Activated CD4-positive, alpha-beta memory T cell treated with anti-CD3 and anti-CD28 coated beads for 36 hours (primary cell): ENCODE measurements at places on chromosomes 2 and 18.

GRCh38 chr18:10490401-10491165 lies 35.2 kb upstream of the NAPG start:
- DNase-seq = peak; percentile 80

- DNase-seq = no peak
These were observed 8.8 kb upstream of the PRSS56 start for GRCh38 chr2:232511336-232511890.

- no peak for DNase-seq
These were observed 129.5 kb downstream of the MSTN start for GRCh38 chr2:189933041-189933440.

- no peak for DNase-seq
These were observed 756 bp upstream of the PTPN4 start for GRCh38 chr2:119758881-119759450.

DNA sequence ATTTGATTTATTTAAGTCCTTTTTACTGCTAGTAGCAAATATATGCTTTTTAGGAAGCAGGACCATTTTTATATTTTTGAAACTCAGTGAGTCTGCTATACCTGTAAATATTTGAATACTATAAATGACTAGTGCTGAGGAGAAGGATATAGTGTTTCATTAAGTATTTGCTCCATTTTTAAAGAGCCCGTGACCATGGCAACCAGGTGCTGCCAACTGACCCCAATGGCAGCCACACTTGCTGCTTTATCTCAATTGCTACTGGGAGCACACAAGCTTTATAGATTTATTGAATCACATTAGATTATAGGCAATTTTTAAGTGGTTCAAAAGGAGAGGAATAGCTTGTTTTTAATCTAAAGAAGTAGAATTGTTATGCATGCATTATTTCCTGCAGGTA lies 142.0 kb downstream of the SCG2 start:
- no peak for DNase-seq

DNA sequence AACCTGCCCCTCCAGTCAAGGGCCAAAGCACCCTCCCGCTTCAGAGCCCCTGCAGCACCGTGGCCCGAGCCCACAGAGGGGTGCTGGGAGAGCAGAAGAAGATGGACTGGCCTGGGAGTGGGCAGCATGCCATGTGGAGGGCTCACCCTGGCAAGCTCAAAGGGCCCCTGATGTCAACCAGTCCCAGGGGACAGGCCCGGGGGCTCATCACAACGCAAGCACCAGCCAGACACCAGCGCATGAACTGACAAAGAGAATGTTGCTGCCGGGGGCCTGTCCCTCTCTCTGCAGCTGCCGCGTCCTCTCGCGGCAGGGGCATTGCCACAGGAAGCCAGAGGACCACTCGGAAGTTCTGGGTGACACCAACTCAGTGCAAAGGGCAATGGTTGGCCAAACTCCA lies 30.3 kb upstream of the BIN1 start:
- no peak for DNase-seq

GRCh38 chr2:85523062-85523902 lies 15.7 kb upstream of the MAT2A start:
- no peak for DNase-seq
